ENCODE measurements at places on chromosomes 11 and 22.

DNA sequence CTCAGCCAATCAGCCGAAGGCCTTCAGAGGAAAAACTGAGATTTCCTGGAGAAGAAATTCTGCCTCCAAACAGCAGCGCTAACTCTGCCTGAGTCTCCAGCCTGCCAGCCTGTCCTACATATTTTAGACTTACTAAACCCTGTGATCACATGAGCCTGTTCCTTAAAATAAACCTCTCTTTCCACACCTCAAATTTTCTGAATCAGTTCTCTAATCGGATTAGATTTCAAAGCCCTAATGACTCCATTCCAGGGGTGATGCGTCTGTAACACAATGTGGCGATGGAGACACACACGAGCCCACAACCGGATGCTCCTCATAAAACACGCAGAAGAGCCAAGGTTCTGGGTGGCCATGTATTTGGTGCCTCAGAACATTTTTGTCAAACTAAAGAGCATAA lies 1371.2 kb downstream of the BRD1 start:
- DNase-seq = peak; percentile 8

DNA sequence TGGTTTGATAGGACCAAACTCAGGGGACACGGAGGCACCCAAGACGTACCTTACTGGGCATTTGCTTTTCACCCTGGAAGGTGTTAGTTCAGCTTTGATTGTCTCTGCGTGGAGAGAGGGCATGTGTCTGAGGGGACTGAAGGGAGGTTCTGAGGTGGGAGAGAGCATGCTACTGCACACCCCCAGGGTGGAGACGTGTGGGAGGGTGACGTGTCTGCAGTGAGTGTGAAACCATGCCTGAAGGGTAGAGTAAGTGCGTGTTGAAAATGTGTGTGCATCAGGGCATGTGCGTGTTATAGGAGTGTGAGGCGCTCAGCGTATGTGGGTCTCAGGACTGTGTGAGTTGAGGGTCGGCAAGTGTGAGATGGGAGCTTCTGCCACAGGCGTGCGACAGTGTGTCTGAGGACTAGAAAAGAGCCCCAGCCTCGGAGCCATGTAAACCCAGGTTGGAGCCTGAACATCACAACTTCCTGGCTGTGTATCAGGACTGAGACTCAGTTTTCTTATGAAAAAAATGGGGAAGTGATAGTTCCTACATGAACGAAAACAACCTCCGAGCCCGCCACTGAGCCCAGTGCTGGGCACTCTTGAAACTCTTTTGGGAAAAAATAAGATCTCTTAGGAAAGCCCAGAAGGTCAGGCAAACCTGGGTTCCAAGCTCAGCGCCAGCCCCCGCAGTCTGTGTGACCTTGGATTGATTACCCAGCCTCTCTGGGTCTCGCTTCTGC lies 11.8 kb upstream of the KCNJ11 start:
- DNase-seq = no peak

GRCh38 chr11:70579316-70579955 lies 181.1 kb downstream of the CTTN start:
- no peak for DNase-seq

DNA sequence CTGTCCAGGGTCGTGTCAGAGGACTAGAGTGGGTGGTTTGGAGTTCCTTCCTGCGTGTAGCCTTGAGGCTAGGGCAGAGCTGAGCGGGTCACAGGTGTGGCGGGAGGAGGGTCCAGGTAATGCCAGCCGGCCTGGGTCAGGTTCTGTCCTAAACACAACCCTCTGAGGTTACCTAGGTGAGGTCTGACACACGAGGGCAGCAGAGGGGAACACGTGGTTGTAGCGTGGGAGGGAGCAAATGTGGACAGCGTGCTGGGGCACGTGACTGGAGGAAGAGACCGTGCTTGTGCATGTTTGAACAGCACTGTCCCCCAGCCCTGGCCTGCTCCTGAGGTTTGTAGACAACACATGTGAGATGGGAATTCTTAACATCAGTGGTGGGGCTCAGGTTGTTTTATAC lies 13.1 kb downstream of the MOV10L1 start:
- DNase-seq = no peak

DNA sequence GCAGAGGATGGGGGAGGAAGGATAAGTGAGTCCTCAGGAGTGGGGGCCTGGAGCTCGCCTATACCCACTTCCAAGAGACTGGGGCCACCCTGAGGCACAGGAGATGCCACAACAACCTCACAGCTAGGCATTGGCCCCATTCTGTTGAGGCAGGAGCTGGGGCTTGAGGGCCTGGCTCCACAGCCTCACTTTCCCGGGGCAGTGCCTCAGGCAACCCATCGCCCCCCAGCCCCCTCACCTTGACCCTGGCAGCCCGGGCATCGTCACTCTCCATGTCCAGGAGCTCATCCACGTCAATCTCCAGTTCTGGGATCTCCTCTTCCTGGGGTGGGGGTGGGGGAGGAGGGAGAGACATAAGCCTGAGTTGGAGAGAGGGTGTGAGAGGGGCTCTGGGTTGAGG lies 1.8 kb downstream of the PPP1R14B start:
- no peak for DNase-seq

GRCh38 chr11:1219446-1219833 lies 3.4 kb upstream of the MUC5B start:
- DNase-seq = no peak

DNA sequence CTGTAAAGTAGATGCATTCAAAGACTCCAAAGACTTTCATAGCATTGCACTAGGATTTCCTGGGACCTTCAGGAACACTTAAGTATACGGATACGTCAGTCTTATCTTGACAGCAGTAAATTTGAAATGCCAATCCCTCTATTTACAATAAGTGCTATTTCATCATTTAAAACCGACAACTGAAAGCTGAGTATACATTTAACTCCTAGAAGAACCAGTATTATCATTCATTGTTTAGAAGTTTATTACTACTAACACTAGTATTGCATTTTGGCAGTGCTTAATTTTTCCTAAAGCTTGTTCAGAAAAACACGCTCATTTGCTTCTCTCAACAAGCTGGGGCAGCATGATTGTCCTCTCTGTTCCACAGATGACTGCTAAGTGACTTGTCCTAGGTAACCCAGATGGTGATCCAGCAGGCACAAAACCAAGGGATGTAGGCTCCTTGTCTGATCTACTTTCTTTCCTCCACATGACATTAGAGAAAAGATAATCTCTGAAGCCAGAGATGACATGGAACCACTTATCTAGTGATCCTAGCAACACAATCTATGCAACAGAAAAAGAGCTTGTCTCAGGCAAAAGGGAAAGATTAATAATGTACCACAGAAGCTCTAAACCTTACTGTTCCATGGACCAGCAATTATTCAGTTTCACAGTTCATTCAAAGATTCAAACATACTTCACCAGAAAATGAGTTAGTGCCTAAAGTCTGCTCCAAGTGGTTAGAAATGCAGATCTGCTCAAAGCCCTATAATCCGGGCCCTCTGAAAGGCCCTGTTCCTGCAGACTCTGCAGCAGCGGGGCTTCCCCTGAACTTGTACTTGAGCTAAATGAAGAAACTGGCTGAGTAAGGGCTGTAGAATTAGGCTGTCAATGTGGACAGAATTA lies 5.2 kb downstream of the MAML2 start:
- DNase-seq = peak; percentile 54
